NCI-H2081 treated with DMSO at 0.1 percent for 48 hours (cell line): ENCODE measurements at places on chromosomes 4 and X.

GRCh38 chr4:14783011-14783877 is 219.0 kb upstream of the CPEB2 start:
- DNase-seq: no peak

DNA sequence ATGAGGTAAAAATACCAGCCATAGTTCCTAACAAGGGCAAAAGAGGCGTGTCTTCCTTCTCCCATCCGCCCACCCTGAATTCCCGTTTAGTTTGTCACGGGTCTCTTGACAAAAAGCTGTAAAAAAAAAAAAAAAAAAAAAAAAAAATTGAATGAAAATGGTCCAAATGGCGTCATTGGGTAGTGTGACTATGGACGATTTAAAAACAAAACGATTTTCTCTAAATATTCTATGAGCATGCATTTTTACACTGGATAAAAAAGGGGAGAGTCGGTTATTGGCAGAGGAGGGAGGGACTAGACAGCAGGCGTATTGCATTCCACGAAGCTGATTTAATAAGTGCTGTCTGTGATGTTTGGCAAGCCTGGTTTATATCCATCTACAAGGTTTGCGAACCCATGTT is at the start of gene FAM133A:
Gene FAM133A (plus strand): TSS at position 338 of the 403 bp plus-strand sequence. CDS start 35,214 bp downstream, outside the sequence.
- DNase-seq: peak; percentile 20

DNA sequence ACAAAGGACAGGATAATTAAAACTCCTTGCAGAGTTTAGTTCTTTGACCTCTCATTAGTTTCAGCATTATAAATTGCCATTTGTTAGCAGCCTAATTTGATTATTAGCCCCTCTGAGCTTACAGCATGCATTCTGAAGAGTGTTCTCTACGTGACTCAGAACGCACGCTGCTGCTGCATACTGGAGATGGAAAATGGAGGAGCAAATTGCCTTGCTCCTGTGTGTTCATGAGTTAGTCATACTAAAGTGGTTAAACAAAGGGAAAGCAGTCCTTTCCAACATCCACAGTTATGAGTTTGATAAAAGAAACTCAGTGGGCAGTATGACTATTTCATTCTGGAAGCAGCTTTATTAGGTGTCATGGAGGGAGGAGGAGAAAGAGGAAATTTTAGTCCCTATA is 922.5 kb downstream of the RPA4 start:
- DNase-seq: no peak

- DNase-seq: no peak
These were observed 75.9 kb downstream of the INTS12 start for GRCh38 chr4:105632599-105632998.

- no peak for DNase-seq
These were observed 10.0 kb downstream of the GPR82 start for GRCh38 chrX:41733939-41734338.

GRCh38 chr4:110830461-110830860 is 207.6 kb upstream of the PITX2 start:
- DNase-seq: no peak

DNA sequence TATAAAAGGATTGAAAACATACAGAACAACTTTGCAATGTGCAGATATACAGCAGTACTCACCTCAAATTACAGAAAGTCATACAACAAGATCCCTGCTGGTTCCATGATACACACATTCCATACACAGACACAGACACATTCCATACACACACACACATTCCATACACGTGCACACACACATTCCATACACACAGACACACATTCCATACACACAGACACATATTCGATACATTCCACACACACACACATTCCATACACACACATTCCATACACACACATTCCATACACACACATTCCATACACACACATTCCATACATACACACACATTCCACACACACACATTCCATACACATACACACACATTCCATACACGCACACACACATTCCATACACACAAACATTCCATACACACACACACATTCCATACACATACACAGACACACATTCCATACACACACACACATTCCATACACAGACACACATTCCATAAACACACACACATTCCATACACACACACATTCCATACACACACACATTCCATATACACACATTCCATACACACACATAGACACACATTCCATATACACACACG is 13.7 kb downstream of the LINC00632 start:
- no peak for DNase-seq

GRCh38 chrX:148664995-148665394 is 164.6 kb downstream of the AFF2 start:
- DNase-seq: no peak

DNA sequence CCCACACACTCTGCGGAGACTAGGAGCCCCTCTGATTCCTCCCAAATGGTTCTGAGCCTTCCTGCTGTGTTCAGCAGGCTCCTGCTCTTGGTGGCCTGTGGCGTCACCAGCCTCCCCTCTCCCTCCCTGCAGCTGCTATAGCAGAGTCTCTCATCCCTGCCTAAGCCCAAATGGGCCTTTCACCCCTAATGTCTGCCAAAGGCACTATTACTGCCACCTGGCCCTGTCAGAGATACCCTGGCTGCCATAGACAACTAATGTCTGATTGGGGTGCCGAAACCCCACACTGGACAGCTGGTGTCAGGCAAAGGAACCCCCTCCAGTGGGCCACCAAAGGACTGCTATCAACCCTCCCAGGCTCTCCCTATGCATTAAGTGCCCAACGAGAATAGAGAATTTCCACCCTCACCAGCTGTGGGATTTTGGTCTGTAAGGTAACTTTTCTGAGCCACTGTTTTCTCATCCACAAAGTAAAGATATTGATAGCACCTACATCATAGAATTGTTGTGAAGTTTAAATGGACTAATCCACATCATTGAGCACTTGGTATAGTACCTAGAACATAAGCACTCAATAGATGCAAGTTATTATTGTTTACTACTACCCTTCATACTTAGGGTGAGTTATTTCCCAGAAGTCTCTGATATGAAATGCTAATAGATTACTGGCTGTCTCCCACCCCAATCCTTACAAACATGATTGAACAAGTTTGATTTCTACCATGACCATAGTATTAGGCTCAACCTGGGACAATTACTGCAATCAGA is 421.3 kb downstream of the MID1IP1 start:
- no peak for DNase-seq

DNA sequence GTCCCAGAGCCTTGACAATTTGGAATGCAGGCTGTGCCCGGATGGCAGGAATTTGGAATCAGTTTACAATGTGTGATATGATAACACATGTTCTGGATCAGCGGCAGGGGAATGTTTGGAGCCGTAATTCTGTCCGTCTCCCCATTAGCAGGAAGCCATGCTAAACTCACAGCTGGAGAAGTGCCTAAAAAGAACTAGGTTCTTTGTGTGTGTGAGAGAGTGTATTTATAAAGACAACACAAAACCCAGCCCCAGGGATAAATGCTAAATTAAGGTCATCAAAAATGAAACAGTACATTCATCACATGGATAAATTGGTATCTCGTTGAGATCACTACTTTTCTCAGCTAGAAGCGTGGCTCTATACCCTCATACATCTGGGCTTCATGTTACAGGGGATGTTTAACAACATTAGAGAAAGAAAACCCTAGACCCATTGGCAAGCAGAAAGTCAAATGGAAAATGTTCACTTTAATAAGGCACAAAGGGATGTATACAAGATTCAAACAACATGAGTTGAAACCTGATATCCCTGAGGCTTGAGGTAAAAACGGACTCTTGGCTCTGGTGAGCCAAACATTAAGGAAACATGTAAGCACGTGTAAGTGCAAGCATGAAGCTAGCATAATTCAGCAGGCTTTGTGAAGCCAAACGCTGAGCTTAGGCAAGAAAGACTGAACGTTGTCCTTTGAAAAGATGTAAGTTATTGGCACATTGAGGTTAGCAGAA is 18.0 kb upstream of the TMEM131L start:
- DNase-seq: peak; percentile 5

DNA sequence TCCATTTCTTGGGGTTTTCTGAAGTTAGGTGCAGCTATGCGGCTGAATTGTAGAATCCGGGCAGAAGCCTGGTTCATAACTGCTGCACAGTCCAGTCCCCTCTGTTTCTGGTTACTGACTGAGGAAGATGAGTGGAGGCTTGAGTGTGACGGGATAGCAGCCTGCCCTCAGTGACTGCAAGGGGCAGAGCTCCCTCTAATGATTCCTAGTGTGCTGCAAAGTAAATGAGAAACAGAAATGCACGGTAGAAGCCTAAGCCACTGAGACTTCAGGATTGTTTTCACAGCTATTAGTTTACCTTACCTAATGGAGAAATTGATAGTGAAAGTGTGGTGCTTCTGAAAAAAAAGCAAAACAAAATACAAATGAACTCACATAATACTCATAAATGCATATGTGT is 189.2 kb downstream of the GPM6A start:
- no peak for DNase-seq

- no peak for DNase-seq
These were observed 76.0 kb upstream of the KIT start for GRCh38 chr4:54581807-54582206.

DNA sequence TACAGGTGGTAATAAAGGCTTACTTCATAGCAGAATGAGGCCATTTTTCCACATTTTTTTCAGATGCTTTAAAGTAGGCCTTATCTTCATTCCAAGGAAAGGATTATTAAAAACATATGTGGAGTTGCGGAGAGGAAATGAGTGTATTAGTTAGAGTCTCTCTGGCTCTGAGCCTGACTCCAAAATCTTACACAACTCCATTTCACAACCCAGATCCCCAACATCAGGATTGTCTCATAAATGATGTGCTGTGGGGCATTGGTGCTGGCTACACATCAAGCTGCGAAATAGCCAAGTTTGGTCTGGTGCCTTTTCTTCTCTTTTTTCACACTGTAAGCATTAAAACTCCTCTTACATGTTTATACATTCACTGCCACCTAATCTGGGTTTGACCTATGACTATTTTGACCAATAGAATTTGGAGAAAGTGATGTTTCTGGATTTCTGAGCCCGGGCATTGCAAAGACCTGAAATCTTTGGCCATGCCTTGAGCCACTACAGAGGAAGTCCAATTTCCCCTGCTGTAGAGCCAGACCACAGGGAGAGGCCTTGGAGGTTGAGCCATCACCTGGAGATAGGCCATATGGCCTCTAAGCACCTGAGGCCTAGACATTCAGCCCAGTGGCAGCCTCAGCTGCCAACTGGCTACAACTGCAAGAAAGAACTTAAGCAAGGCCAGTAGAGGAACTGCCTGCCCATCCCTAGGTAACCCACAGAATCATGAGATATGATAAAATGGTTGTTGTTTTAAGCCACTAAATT is 16.7 kb upstream of the SOD3 start:
- no peak for DNase-seq

GRCh38 chr4:102589743-102590142 is 88.6 kb downstream of the NFKB1 start:
- DNase-seq: no peak

- DNase-seq: no peak
These were observed 338.3 kb upstream of the GALNT7 start for GRCh38 chr4:172830295-172830764.

DNA sequence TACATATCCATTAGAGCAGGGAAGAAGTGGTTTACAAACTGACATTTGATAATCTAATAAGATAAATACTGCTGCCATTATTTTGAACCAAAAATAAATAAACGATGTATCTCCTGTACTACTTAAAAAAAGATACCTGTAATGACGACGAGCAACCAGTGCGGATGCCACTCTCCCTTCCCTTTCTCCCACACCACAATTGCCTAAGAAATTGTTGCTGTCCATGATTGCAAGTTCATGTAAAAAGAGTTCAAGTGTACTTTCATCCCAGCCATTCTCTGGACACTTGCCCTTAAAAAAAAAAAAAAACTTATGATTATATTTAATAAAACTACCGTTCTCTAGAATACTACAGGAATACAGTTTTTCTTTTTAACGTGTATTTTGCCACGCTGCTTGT is 1.4 kb downstream of the SEPSECS start:
- DNase-seq: no peak

GRCh38 chrX:137926090-137926489 is 360.2 kb downstream of the ZIC3 start:
- no peak for DNase-seq

DNA sequence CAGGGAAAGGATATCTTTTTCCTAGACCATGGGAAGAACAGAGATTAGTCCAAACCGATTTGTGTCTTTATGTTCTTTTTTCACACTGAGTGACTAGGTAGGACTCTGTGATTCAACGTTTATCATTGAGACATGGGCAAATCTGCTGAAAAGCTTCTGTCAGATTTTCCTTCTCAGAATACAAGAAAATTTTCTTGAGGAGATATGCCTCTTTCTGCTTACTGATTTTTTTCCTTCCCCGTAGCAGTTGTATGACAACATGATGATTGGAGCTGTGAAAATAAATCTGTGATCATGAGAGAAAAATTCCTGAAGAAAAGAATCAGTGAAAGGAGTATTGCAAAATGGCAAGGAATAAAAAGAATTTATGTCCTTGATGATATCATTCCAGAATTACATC is 130.6 kb upstream of the FAT4 start:
- no peak for DNase-seq

DNA sequence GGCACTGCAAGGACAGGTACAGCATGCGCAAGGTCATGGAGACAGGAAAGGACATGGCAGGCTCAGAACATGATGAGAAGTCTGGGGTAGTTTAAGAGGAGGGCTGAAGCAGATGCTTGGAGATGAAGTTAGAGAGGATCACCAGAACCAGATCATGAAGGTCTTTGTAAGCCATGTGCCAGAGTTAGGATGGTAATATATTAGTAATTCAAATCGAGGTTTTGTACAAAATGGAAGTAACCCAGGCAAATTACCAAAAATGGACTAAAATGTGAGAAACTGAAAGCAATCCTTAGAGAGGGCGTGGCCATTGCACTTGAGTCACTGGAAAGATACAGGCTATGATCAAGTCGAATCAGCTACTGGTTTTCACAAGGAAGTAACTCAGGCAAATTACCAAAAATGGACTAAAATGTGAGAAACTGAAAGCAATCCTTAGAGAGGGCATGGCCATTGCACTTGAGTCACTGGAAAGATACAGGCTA is 13.5 kb downstream of the RXFP1 start:
- DNase-seq: no peak

DNA sequence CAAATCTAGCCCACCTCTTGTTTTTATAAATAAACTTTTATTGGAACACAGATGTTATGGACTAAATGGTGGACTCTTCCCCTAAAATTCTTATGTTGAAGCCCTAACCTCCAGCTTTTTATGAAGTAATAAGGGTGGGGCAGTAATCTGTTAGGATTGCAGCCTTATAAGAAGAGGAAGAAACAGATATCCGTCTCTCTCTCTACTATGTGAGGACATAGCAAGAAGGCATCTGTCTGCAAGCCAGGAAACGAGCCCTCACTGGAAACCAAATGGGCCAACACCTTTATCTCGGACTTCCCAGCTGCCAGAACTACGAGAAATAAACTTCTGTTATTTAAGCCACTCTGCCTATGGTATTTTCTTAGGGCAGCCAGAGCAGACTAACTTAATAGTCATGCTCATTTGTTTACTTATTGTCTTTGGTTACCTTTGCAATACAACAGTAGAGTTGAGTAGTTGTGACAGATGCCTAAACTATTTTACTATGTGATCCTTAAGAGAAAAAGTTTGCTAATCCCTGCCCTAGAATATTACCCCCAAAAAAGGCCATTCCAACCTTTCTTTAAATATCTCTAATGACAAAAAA is 67.4 kb downstream of the MANBA start:
- DNase-seq: no peak

- DNase-seq: peak; percentile 14
These were observed 606.2 kb downstream of the KLHL13 start for GRCh38 chrX:117510453-117510852.
